ENCODE measurements at places on chromosomes 3 and 15.
A peak's percentile ranks its signal among the peaks of the same experiment; 100 is the strongest.

- DNase-seq: no peak
Observed at GRCh38 chr15:70031713-70032112, 66.0 kb downstream of the TLE3 start.

- no peak for DNase-seq
Observed at GRCh38 chr3:126659915-126660886, 5.3 kb upstream of the TXNRD3 start.

DNA sequence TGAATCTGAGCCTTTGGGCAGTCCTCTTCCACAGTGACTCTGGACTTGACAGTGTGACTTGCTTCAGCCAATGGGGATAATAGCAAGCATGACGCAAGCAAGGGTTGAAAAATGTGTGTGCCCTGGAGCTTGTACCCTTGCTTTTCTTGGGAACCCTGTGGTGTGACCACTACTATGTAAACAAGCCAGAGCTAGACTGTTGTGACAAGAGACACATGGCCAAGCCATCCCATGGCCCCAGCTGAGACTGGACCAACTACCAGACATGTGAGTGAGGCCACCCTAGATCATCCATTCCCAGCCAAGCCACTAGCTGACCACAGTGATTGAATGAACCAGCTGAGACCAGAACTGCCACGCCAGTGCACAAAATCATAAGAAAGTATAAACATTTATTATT lies 11.8 kb downstream of the MYO1E start:
- no peak for DNase-seq

DNA sequence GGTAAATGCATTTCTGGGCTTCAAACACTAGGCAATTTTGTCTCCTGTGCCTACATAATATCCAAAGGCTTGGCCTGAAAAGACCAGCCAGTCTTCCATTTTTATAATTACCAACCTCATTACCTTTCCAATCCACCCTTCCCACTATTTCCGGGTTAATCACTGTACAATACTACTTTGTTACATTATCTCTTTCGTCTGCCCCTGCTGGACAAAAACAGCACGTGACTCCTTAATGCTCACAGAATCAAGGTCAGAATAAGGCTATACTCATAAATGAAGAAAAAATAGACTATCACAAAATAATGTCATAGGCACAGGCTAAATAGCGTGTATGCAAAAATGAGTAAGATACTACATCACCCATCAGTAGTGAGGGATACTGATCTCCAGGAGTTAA lies 40.1 kb downstream of the ABI3BP start:
- DNase-seq: no peak

DNA sequence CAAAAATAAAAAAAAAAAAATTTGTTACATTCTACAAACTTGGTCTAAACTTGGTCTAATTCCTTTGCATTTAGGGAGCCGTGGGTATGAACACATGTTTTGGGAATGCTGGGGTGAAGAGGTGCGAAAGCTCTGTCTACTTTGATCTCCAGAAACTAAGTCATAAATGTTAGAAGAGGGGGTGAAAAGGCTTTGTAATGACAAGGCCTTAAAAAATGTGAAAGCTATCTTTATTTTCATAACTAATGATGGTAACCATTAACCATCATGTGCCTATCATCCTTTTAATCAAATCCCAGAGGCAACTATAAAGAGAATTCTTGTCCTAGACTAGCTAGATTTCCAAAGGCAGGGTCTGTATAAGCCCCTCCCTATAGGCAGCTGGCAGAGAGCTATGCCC lies 60.9 kb downstream of the PRICKLE2 start:
- no peak for DNase-seq

DNA sequence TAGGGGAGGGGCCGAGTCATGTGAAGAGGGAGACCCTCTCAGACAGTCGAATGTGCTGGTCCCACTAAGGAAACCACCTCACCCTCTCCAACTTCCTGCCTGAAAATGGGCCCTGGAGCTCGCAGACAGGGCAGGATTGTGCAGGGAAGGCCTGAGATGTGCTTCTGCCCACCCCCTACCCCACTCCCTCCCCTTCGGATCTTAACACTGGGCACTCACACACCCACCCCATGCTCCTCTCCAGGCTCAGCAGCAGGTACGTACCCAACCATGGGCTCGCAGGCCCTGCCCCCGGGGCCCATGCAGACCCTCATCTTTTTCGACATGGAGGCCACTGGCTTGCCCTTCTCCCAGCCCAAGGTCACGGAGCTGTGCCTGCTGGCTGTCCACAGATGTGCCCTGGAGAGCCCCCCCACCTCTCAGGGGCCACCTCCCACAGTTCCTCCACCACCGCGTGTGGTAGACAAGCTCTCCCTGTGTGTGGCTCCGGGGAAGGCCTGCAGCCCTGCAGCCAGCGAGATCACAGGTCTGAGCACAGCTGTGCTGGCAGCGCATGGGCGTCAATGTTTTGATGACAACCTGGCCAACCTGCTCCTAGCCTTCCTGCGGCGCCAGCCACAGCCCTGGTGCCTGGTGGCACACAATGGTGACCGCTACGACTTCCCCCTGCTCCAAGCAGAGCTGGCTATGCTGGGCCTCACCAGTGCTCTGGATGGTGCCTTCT lies 20.0 kb downstream of the ATRIP start:
- DNase-seq: no peak

DNA sequence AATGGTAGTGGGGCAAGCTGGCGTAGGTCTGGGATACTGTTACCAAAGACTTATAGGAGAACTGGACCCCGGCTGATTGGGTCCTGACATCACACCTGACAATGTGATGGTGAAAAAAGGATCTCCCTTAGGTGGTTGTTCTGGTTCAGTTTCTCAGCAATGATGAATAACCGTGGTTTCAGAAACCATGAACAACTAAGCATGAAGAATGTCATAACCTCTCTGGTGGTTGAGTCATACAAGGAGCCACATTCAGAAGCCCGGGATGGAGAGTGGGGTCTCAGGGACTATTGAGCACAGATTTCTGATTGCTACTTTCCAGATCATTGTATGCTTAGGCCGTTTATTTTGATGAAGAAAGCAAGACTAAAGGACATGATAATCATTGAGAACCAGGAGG lies 17.4 kb downstream of the GPR160 start:
- no peak for DNase-seq

GRCh38 chr15:78315686-78316282 lies 16.4 kb upstream of the SKIC8 start:
- no peak for DNase-seq

GRCh38 chr15:67761343-67761742 lies 64.0 kb upstream of the SKOR1 start:
- no peak for DNase-seq

DNA sequence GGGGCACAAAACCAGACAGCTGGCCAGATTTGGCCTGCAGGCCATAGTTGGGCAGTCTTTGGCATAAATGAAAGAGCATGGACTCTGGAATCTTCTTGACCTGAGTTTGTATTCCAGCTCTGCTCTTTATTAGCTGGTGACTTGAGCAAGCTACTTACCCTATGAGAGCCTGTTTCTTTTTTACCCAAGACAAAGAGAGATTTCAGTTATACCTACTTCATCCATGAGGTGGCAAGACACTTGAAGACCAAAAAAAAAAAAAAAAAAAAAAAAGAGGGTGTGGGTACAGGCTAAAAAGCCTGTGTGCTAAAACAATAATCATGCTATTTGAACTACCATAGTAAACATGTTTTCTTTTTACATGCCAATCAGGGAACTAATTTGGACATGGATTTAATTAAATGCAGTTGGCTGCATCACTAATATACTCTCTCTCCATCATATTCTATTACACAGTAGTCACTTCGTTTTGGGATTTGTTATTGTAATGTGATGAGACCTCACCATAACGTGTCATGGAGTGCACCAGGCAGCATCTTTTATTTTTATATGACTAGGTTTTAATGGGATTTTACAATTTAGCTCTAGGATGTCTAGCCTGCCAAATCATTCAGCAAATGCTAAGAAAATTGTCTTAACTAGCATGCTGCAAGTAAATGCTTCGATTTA lies 109.2 kb upstream of the FHIT start:
- no peak for DNase-seq

DNA sequence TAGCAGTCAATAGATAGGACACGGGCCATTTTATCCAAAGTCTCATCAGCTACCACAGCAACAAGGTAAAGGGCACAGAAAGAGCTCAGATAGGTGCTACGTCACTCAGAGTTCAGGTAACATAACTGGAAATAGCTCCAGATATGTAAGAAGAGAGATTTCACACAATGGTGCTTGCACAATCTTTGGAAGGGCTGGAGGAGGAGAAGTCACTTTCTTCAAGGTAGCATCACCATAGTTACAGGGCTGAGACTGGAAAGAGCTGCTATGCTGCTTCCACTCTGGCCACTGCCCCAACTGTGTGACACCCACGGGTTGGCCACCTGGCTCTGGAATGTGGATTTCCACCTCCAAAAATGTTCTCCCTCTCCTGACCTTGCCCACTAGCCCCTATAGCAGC lies 448.8 kb upstream of the THBS1 start:
- no peak for DNase-seq

GRCh38 chr3:151789853-151790463 lies 24.0 kb upstream of the AADAC start:
- no peak for DNase-seq

DNA sequence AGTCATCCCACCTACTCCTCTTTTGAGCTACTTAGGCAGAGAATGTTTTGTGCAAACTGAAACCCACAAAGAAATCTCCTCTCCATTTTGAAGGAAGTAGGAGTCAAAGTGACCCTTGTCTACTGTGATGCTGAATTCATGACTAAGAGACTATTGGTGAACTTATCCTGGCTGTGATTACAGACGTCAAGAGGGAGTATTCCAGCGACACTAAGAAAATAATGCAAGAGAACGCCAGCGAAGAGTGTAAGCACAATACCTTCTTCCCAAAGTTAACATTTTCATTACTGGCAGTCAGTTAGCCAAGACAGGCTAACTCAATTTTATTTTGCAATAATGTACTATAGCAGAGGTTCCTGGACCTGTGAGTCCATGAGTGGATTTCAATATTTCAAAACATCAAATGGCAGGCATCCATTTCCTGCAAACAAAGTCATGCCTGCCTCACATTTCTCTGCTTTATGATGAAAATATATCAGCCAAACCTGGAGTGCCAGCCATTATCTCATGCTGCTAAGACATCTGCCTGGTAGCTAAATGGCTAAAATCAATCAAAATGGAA lies 59.0 kb downstream of the CTNNB1 start:
- DNase-seq: no peak

DNA sequence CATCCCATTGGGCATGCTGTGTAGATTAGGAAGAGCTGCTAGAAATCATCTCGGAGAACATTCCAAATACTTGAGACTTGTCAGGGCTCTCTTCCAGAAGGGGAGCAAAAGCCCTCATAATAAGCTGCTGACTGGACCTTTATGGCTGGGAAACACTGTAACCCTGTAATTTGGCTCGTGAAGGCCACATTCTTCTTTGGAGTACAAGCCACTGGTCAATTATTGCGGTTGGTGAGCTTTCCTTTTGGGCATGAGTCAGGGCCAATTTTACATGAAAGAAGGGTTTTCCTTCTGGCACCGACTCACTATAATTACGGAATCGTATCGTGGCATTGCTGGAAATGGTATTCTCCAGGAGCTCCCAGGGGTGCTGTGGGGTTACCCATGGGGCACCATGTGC lies 434.5 kb upstream of the RGMA start:
- no peak for DNase-seq

- DNase-seq: no peak
Observed at GRCh38 chr3:3589715-3590130, 209.5 kb upstream of the LRRN1 start.

DNA sequence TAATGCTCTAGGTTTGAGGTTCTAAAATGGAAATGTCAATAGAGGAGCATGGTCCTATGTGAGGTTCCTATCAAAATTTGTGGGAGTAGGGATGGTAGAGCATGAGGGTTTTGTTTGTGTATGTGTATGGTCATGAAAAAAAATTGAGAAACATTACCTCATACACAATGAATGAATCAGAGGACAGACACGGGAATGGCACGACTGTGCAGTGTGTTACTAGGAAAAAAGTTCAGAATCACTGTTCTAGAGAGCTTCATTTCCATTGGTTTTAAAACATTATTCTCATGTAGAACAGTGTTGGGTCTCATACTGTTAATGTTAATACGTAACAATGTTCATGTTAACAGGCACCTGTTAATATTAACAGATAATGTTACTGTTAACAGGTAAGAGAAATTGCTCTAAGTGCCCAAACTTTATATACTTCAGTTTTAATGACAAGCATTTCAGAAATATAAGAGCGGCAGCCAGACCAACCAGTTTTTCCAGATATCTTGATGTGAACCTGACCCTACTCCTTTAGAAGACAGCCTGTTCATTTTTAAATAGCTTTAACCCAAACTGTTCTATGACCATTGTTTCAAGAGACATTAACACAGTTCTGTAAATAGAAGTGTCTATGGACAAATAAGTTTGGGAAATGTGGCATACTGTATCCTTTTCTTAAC lies 48.0 kb downstream of the SLC15A2 start:
- DNase-seq: no peak

DNA sequence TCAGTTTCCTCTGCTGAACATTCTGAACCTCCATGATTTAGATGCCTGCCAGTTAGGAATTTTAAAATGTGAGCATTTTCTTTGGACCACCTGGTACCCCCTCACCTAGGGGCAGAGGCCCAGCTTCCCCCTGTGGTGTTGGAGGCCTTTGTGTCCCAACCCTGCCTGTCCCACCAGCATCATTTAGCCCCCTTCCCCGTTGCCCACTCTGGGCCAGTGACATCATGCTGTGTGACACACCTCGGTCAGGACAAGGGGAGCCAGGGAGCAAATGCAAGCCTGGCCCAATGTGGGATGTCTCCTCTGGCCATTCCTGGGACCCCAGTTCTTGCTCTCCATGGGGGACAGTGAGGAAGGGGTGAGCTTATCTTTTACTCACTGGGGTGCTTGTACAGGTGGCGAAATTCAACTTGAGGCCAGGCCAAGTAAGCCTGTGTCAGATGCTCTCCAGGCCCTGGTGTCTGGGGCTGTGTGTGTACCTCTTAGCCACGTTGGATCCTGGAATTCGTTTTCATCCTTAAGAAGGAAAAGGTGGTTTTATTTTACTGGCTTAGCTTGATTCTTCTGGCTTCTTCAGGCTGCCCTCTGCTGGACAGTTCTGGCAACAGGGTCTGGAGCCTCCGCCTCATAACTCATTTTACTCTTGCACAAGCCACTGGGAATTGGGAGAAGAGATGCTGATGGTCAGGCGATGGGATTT lies 49.7 kb upstream of the MYZAP start:
- DNase-seq: peak; percentile 60

GRCh38 chr3:12999147-13000140 lies 73.8 kb downstream of the IQSEC1 start:
- no peak for DNase-seq

- DNase-seq: no peak
Observed at GRCh38 chr15:42591238-42591934, 16.0 kb downstream of the STARD9 start.
